Thymus (tissue), 14 donors: ENCODE measurements at places on chromosomes 7 and 10. TPM values are rescaled to one million over a fixed set of nuclear protein-coding genes. Genes with fewer than 3 reads are reported as not detected.
A peak's percentile ranks its signal among the peaks of the same experiment; 100 is the strongest.

GRCh38 chr10:58023341-58024073 is 244.2 kb downstream of the IPMK start:
- no peak for DNase-seq

DNA sequence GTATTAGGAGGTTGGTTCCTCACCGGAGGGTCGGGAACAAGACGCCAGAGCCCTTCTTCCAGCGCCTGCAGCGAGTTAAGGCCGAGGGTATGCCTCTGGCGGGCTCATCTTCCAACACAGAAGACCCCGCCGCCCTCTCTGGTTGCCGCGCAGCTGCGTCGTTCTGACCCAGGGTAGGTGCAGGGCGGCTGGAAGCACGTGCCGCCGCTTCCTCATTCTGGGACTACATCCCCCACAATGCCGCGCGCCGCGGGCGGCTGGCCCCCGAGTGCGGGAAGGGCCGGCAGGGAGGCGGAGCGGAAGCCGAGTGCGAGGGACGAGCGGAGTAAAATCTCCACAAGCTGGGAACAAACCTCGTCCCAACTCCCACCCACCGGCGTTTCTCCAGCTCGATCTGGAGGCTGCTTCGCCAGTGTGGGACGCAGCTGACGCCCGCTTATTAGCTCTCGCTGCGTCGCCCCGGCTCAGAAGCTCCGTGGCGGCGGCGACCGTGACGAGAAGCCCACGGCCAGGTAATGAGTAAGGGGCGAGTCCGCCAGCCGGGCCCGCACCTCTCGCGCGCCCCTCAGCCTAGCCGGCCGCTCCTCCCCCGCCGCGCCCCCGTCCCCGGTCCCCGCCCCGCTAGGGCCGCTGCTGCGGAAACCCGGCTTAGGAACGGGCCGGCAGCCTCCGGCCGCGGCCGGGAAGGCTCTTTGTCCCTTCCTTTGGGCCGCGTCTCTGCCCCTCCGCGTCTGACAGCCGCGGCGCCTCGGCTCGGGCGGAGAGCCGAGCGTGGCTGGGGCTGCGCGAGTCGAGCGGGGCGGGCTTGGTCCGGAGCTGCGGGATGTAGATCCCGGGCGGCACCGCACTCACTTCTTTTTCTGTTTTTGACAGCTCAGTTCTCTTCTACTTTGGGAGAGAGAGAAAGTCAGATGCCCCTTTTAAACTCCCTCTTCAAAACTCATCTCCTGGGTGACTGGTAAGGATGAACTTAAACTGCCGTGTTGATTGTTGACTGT is at the start of gene CCDC126:
Gene CCDC126, plus strand, starts transcription at position 289 of the 998 bp plus-strand sequence. CDS start 13,934 bp downstream, outside the sequence.
- DNase-seq = peak; percentile 51

DNA sequence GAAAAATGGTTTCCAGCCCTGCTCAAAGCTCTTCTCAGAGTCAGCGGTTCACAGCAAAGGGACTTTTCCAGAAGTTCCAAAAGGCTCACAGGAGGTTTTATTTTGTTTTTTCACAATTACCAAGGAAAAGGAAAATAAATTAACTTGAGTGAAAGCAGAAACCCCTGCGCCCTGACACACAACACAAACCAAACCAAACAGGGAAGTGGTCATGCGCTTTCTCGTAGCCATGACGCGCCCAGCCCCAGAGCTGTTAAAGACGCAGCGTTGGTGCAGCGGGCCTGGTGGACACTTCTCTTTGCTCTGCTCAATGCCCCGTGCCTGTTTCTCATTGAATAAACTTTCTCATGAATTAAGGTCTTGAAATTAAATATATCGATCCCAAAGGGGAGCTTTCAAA is 134.4 kb upstream of the LYZL2 start:
- DNase-seq = no peak

DNA sequence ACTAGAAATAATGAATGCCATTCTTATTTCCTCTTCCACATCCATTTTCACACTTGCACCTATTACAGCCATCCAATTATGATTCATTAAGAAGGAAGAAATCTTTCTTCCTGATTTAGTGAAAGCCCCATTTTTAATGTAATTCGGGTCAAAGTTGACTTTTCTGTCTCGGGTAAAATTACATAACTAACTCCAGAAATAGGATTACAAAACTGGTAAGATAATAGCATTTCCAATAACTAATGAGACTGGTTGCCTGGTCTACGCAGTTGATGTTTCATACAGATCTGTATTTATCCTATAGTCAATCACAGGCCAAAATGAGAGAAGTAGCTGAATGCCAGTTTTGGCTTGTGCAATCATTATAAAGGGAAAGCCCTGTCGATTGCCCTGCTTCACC is 651.5 kb upstream of the NRP1 start:
- DNase-seq = no peak

GRCh38 chr10:12975266-12975665 is 26.2 kb downstream of the CCDC3 start:
- DNase-seq = no peak

DNA sequence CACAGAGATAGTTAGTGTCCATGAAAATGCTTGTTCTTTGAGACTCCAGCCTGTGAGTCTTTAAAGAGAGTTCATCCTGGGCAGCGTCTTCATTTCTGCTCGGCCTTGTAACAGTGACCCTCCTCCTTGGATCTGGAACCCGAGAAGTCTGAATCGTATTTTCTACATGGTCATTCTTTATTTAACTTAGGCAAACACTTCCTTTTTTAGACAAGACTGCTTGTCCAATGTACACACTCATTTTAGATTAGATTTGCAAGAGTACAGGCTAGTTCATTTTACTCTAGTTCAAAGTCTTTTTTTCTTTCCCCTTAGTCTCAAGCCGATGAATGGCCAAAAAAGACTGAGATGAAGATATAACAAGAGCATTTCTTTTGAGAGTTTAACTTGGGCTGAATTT is 133.5 kb downstream of the CHN2 start:
- DNase-seq = no peak

DNA sequence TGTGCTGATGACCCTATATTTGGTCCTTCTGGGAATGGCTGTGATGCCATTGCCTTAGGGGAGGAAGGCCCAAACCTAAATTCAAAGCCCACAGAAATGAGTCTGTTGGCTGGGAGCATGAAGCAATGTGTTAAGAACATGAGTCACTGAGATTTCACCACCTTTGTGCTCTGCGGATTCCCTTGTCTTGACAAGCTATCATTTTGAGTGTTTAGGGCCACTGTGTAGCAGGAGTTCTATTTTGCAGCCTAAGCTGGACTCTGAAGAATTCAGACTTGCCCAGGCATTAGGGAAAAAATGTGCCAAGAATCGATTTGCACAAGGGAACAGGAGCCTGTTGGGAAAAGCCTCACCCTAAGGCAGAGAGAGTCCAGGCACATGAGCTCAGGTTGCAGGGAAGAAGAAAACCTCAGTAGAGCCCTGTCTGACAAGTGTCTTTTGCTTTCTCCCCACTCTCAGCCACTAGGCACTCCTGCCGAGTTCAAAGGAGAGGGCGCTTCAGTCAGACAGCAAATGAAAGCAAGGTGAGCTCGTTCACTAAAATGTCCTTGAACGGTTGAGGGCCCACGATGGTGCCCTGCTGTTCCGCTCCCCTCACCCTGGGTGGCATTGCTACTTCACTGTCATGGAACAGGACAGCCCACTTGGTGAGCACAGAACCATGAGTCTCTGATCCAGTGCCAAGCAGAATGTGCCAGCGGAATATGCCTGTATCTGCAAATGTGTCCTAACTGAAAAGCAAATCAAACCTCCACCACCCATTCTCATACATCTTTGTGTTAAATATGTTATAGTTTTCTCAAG is 93.6 kb downstream of the PRLHR start:
- DNase-seq = no peak

DNA sequence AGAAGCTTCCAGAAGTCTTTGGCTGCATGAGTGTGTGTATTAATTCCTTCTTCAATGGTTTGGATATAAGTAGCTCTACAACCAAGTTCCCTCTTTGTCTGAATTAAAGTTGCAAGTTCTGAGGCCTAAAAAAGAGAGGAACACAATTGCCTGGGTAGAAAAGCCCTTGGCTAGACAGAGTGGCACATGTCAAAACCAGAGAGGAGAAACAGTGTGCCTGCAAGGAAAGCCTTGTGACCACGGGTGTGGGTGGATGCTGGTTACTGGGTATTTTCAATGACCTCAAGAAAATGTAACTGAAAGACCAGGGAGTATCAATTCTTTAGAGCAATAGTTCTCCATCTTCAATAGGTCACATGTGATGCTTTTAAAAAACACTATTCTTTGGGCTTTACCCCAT is 148.3 kb downstream of the SVIL start:
- no peak for DNase-seq

DNA sequence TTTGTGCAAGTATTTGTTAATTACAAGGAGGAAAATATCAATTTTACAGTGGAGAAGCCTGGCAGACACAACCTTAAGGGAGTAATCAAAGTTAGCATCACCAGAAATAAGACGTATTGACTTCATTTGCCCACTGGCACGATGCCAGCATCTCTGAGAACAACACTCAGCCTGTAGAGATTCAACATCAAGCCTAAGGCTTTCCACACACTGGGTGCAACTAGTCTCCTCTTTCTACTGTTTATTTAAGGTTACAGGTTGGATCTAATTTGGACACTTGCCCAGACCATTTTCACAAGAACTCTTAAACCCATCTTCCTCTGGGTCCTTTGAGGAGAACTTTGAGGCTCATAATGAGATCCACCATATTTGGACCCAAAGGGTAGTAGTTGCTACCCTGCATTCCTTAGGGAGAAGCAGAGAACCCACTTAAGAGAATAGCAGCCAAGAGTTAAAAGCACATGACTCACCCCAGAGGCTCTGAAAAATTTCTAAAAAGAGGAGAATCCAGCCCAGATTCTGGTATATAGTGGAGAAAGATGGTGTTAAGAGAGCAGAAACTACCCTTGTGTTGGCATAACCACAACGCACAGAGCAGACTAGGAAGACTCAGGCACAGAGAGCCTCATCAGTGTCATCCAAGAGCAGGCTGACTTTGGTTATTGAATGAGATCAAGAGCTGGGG is 97.3 kb downstream of the CCDC71L start:
- no peak for DNase-seq

GRCh38 chr10:104252368-104252767 is 2.3 kb upstream of the GSTO1 start:
- no peak for DNase-seq

DNA sequence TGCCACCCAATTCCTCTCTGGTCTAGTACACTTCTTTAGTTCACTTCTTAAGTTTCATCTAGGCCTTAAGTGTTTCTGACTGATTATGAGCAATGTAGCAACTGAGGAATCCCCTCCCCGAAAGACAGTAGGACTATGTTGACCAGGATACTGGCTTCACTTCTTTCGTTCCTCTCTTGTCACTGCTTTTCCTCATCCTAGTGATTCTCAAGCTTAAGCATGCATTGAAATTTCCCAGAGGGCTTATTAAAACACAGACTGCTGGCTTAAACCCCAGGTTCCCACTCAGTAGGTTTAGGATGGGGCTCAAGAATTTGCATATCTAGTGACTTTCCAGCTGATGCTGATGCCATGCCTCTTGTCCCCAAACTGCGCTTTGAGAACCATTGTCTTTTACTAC is 164.6 kb upstream of the WNT16 start:
- no peak for DNase-seq

- no peak for DNase-seq
These were observed 211.1 kb upstream of the GALNT17 start for GRCh38 chr7:70920876-70921275.

DNA sequence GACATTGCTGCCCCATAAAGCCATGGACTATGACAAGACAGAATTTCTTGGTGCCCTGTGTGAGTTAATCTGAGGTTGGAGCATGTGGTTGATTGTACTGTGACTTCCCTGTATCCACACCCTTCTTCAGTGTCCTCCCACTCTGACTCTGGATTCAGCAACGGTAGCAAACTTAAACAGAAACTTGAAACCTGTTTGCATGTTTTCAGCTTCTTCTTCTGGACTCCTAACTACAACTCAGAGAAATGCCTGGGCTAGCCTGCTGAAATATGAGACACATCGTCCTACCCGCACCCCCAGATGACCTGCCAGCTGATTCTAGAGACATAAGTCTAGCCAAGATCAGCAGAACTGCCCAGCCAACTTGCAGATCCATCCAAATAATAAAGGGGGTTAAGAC is 78.4 kb downstream of the IPMK start:
- DNase-seq = no peak

- DNase-seq = no peak
These were observed 729 bp upstream of the TAF3 start for GRCh38 chr10:7817576-7817975.

- no peak for DNase-seq
These were observed 82.7 kb downstream of the RAMP3 start for GRCh38 chr7:45240273-45240771.

GRCh38 chr10:123781324-123781900 is 110.2 kb downstream of the CPXM2 start:
- DNase-seq = no peak

DNA sequence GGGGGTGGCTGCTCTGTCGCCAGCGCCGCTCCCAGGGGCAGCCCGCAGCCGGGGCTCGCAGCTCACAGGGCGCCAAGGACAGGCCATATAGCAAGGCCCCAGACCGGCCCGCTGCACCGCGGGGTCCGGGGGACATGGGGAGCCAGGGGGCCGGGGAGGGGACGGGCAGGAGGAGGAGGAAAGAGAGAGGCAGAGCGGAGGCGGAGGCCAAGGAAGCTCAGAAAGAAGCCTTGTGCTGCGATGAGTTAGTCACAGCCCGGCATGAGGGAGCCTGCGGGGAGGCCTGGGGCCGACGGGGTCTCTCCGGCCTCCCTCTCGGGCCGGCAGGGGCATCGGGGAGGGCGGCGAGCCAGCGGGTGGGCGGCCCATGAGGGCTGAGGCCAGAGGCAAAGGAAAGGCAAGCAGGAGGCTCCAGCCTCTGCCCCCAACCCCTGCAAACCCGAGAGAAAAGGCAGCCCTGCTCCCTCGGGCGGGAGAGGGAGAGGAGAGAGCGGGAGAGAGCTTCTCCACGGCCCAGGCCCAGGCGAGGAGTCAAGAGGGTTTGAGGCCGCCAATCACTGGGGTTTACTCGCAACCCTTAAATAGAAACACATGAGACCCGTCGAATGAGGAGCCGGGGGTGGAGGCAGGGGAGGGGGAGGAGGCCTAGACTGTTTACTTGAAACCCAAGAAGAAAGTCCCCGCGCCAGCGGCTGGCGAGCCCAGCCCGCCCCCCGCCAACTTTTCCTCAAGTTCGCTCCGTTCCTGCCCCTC is 167.9 kb downstream of the NEURL1 start:
- DNase-seq = peak; percentile 13

GRCh38 chr10:13844651-13845050 is 257.9 kb downstream of the PRPF18 start:
- no peak for DNase-seq

DNA sequence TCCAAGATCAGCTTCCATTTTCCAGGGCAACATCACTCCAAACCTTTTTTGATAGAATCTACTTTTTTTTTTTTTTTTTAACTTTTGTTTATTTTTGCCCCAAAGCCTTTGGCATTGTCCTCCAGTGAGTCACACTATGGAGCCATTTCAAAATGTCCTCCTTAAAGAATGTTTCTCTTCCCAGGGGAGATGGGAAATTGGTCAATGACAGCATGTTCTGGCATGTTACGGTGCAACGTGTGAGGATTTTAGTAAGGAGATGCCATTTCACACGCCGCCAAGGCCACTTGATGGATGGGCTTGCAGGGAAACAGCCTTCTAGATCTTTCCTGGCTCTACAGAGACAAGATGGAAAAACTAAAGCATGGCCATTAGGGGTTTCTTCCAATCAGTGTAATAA is 30.7 kb upstream of the TRIL start:
- no peak for DNase-seq

GRCh38 chr7:21944616-21945453 is 864 bp downstream of the CDCA7L start:
- peak; percentile 61 for DNase-seq

The NODAL gene
- 0.28 TPM for total RNA-seq

The TRPV5 gene
- total RNA-seq = 0.05 TPM

The GHRHR gene
- 0.42 TPM for total RNA-seq

The SFTPD gene
- 0.47 TPM for total RNA-seq

The NFE2L3 gene
- total RNA-seq = 39.3 TPM

The SPDYE5 gene
- total RNA-seq = 0.05 TPM

The TRIM4 gene
- 21.6 TPM for total RNA-seq

The SLC13A1 gene
- total RNA-seq = under 0.01 TPM
